ENCODE measurements at places on chromosomes 5 and 9. TPM values are rescaled to one million over a fixed set of nuclear protein-coding genes. Genes with fewer than 3 reads are reported as not detected.

DNA sequence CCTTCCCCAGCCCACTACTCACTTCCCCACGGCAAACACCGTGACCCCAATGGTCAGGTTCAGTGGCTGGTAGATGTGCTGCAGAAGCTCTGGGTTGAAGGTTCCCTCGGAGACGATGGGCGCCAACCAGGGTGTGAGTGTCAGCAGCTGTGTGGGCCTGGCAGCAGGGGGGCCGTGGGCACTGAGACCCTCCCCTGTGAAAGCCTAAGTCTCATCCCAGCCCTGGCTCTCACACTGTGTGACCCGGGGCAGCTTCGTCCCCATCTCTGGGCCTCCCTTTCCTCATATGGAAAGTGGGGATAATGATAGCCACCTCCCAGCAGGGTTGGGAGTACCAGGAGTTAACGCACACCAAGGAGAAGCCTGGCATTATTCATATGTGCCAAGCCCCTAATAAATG, 8.6 kb downstream of the GBGT1 start:
- no peak overlapping the region for H3K4me3 ChIP-seq
- H3K36me3 ChIP-seq: no peaks in the 10 kb centered on the region
- no peak for DNase-seq
- H3K4me1 ChIP-seq: no peaks in the 10 kb centered on the region
- no peaks in the 10 kb centered on the region for H3K27me3 ChIP-seq

- H3K27me3 ChIP-seq: no peaks in the 10 kb centered on the region
- H3K27ac ChIP-seq: no peak overlapping the region
- no peak for DNase-seq
- no peaks in the 10 kb centered on the region for H3K36me3 ChIP-seq
- peaks cover 31% of the 10 kb centered on the region for H3K4me1 ChIP-seq
Measured at GRCh38 chr5:53987101-53987500, 323.3 kb downstream of the ARL15 start.

DNA sequence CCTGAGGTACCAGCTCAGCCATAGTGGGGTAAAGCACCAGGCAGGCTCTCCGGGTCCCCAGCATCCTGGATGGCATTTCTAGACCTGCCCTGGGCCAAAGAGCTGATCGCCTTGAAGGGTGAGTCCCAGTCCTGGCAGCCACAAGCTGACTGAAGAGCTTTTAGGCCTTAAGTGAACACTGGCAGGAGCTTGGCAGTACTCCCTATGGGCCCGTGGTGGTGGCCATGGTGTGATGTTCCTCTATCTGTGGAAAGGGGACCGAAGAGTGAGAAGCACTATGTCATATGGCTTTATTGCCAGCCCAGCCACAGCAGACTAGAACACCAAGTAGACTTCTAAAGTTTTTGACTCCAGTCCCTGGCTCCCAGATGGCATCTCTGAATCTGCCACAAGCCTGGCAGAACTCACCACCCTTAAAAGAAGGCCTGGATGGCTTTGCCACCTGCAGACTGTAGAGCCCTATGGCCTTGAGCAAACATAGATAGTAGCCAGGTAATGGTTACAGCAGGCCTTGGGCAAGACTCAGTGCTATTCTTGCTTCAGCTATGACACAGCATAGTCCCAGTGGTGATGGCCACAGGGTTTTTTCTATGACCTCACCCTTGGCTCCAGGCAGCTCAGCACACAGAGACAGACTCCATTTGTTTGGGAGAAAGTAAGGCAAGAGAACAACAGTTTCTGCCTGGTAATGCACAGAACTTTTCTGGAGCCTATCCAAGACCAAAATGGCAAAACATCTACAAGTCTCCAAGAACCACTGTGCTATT, 801.5 kb upstream of the DMAC1 start:
- no peaks in the 10 kb centered on the region for H3K27me3 ChIP-seq
- no peak overlapping the region for H3K27ac ChIP-seq
- H3K4me1 ChIP-seq: peaks cover 4% of the 10 kb centered on the region
- DNase-seq: no peak
- no peaks in the 10 kb centered on the region for H3K36me3 ChIP-seq

DNA sequence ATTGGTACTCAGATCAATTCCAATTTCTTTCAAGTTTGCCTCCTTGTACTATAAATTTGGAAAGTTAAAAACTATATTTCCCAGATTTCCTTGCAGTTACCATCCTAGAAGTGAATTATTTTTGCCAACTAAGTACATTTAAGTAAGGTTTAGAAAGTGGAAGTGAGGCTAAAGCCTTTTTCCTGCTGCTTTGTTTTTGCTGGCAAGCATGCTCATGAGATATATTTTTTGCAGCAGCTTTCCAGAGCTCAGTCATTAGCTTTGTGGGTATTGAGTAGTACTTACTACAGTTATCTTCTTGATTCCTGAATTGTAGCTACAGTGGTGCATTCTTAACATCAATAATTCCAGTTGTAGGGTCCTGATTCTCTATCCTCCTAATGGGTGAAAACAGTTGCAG, 3.5 kb upstream of the BTF3 start:
- peaks cover 14% of the 10 kb centered on the region for H3K4me1 ChIP-seq
- DNase-seq: no peak
- no peak overlapping the region for H3K27ac ChIP-seq
- H3K4me3 ChIP-seq: no peak overlapping the region
- H3K27me3 ChIP-seq: no peaks in the 10 kb centered on the region
- H3K36me3 ChIP-seq: no peaks in the 10 kb centered on the region

DNA sequence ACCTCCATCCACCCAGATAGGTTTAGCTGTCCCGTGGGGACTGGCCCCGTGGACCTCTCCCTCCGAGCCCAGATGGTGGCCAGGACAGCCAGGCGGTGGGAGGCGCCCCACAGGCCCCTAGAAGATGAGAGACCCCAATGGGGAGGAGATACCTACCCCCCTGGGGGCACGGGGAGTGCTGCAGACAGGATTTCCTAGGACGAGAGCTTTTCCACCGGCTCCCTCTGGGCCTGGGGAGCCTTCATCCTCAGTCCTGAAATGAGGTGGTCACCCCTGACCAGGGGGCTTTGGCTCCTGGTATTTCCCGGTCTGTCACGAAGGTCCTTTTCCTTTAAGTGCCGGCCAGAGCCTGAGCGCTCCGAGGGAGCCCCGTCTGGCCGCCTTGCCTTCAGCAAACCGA, 46.8 kb downstream of the MRPL36 start:
- DNase-seq: no peak
- H3K4me3 ChIP-seq: no peak overlapping the region
- H3K36me3 ChIP-seq: no peaks in the 10 kb centered on the region

- no peaks in the 10 kb centered on the region for H3K36me3 ChIP-seq
- H3K4me3 ChIP-seq: no peak overlapping the region
- H3K27me3 ChIP-seq: no peaks in the 10 kb centered on the region
- no peak overlapping the region for H3K27ac ChIP-seq
Measured at GRCh38 chr5:50658246-50658645, 8.2 kb upstream of the PARP8 start.

GRCh38 chr5:4831325-4831724, 308.8 kb upstream of the ADAMTS16 start:
- DNase-seq: no peak
- H3K4me1 ChIP-seq: no peaks in the 10 kb centered on the region
- H3K4me3 ChIP-seq: no peak overlapping the region
- H3K27me3 ChIP-seq: no peaks in the 10 kb centered on the region
- no peak overlapping the region for H3K27ac ChIP-seq

GRCh38 chr5:139488260-139488659, 5.7 kb upstream of the STING1 start:
- no peaks in the 10 kb centered on the region for H3K36me3 ChIP-seq
- no peak overlapping the region for H3K27ac ChIP-seq
- H3K27me3 ChIP-seq: no peaks in the 10 kb centered on the region
- DNase-seq: no peak
- H3K4me1 ChIP-seq: peaks cover 10% of the 10 kb centered on the region
- no peak overlapping the region for H3K4me3 ChIP-seq

- H3K27me3 ChIP-seq: no peaks in the 10 kb centered on the region
- H3K4me3 ChIP-seq: no peak overlapping the region
- H3K27ac ChIP-seq: no peak overlapping the region
- no peak for DNase-seq
Measured at GRCh38 chr9:119060629-119061385, 308.4 kb downstream of the BRINP1 start.

DNA sequence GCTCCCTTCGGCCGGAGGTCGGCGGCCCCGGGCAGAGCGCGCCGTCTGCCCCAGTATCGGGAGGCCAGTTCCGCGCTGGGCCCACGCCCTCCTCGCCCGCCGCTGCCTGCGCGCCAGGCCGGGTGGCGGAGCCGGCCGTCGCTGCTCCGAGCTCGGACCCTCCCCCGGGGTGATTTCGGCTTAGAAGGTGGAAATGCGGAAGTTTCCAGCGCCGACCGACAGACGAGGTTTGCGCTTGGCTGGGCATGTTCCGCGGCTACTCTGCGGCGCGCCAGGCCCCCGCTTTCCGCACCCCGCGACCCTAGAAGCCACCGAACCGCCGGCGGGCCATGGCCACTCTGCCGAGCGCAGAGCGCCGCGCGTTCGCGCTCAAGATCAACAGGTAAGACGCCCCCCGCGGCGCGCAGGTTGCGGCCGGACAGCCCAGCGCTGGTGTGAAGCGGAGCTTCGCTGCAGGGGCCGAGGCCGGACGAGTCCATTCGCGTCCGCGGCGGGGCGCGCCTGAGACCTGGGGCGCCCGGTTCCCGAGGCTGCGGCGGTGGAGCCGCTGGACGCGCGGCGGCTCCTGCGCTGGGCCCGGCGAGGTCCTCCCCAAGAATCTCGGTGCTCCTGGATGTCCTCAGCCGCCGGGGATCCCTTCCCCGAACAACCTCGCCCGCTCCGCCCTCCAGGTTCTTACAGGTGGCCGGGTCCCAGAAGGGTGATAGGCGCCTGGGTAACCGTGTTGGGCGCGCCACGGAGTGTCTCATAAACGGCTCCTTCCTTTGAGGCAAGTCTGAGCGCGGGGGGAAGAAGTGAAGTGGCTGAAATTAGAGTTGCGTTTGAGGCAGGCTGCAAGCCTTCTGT, at the start of gene DOCK8:
TSS of gene DOCK8 (plus strand) at position 218 of the 846 bp plus-strand sequence. CDS start at position 330, 112 bp downstream.
- peaks cover 7% of the 10 kb centered on the region for H3K4me1 ChIP-seq
- peak; percentile 86 for DNase-seq
- peaks cover 70% of the 10 kb centered on the region for H3K27me3 ChIP-seq
- H3K27ac ChIP-seq: no peak within 1 kb of the TSS
- no peaks in the 10 kb centered on the region for H3K36me3 ChIP-seq

GRCh38 chr5:54905942-54906537, 79.4 kb downstream of the ESM1 start:
- H3K36me3 ChIP-seq: no peaks in the 10 kb centered on the region
- no peak overlapping the region for H3K27ac ChIP-seq
- DNase-seq: peak; percentile 82
- no peak overlapping the region for H3K4me3 ChIP-seq

GRCh38 chr5:96026406-96027041, 64.9 kb upstream of the ELL2 start:
- no peaks in the 10 kb centered on the region for H3K36me3 ChIP-seq
- H3K27me3 ChIP-seq: no peaks in the 10 kb centered on the region
- H3K4me1 ChIP-seq: no peaks in the 10 kb centered on the region

DNA sequence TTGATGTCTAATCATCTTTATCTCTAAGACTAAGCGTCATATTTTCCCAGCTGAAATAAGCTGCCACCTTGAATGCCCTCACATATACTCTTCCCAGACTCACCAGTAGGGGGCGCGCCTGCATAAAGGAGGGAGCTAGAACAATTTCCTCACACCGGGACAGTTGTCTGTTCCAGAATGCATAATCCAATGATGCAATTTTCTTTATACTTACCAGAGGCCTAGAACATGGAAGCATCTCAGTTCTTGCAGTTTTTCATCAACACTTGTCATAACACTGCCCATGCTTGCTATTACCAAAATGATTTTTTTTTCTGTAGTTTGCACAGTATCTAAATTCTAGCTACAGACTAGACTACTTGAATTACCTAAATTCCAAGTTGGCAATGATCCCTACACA, 203.9 kb downstream of the FRMD3 start:
- no peaks in the 10 kb centered on the region for H3K4me1 ChIP-seq
- no peak overlapping the region for H3K27ac ChIP-seq
- peak; percentile 81 for DNase-seq
- H3K36me3 ChIP-seq: no peaks in the 10 kb centered on the region
- H3K27me3 ChIP-seq: no peaks in the 10 kb centered on the region

DNA sequence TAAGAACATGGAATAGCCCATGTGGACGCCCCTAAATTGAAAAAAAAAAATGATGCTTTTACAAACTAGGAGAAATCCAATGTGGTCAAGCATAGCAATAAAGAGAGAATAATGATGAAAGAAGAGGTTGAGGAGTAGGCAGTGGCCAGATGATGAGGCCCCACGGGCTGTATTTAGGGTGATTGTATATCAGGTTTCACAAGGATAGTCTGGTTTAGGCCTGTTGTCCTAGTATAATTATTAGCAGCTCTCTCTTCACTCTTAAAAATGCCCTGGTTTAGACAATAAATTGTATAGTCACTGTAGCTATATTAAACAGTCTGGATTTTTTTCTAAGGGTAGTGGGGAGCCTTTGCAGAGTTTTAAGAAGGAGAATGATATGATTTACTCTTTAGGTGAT, 102.4 kb upstream of the PRRC1 start:
- H3K4me3 ChIP-seq: no peak overlapping the region
- no peaks in the 10 kb centered on the region for H3K4me1 ChIP-seq
- H3K36me3 ChIP-seq: no peaks in the 10 kb centered on the region

- H3K27me3 ChIP-seq: no peaks in the 10 kb centered on the region
- no peaks in the 10 kb centered on the region for H3K36me3 ChIP-seq
- no peak overlapping the region for H3K4me3 ChIP-seq
Measured at GRCh38 chr5:111968459-111968858, 211.5 kb upstream of the NREP start.

DNA sequence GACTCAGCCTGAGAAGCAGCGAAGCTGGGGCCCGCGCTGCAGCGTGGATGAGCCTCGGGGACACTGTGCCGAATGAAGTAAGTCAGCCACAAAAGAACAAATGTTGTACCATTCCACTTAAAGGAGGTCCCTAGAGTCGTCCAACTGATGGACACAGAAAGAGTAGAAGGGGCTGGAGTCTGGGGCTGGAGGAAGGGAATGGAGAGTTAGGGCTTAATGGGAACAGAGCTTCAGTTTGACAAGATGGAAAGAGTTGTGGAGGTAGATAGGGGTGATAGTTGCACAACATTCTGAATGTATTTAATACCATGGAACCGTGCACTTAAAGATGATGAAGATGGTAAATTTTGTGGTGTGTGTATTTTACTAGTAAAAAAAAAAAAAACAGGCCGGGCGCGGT, 119.9 kb downstream of the EHMT1 start:
- H3K4me3 ChIP-seq: no peak overlapping the region
- no peak for DNase-seq

PTPA gene
- total RNA-seq: 133 TPM

MAMDC2 gene
- total RNA-seq: 28.7 TPM

GFI1B gene
- not detected for total RNA-seq

ADAMTSL2 gene
- total RNA-seq: 0.30 TPM

TAF11L14 gene
- total RNA-seq: not detected

CCDC180 gene
- total RNA-seq: 6.3 TPM

SLC6A18 gene
- not detected for total RNA-seq

ERMP1 gene
- 25.5 TPM for total RNA-seq

ROR2 gene
- total RNA-seq: 20.1 TPM

SECISBP2 gene
- 90.0 TPM for total RNA-seq

MEIKIN gene
- not detected for total RNA-seq

Data from neural progenitor cell (in vitro differentiated cells).